Stimulated activated CD4-positive, alpha-beta T cell treated with anti-CD3 and anti-CD28 coated beads, Interleukin-4, amount 100 ng/mL, for 48 hours (primary cell): ENCODE measurements at places on chromosomes 13 and 19.

DNA sequence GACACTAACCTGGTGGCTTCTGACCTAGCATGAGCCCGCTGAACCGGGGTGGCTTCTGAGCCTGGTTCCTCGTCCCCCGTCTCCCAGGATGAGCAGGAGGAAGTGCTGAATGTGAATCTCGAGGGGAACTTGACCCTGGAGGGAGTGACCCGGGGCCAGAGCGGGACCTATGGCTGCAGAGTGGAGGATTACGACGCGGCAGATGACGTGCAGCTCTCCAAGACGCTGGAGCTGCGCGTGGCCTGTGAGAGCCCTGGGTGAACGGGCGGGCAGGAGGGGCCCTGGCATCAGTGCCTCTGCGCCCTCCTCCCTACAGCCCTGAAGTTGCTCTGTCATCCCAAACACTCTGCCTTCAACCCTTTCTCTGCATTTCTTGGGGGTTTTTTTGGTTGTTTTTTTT is 5.6 kb downstream of the BCAM start:
- DNase-seq = no peak

DNA sequence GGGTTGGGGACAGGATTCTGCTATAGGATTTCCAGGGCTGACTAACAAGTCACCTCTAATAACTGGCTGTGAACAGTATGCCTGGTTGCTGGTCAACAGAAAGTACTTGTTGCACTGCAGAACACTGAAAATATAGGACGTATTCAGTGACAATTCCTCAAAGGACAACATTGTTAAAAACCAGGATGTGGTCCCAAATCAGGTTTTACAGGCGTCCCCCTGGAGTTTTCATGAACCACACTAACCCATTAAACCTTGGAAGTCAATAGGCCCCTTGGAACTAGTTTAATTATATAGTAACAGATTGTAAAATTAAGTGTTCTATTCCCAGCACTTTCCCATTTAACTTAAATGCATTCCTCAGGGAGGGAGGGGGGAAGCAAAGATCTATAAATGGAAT is 495.4 kb downstream of the TBC1D4 start:
- DNase-seq = no peak

DNA sequence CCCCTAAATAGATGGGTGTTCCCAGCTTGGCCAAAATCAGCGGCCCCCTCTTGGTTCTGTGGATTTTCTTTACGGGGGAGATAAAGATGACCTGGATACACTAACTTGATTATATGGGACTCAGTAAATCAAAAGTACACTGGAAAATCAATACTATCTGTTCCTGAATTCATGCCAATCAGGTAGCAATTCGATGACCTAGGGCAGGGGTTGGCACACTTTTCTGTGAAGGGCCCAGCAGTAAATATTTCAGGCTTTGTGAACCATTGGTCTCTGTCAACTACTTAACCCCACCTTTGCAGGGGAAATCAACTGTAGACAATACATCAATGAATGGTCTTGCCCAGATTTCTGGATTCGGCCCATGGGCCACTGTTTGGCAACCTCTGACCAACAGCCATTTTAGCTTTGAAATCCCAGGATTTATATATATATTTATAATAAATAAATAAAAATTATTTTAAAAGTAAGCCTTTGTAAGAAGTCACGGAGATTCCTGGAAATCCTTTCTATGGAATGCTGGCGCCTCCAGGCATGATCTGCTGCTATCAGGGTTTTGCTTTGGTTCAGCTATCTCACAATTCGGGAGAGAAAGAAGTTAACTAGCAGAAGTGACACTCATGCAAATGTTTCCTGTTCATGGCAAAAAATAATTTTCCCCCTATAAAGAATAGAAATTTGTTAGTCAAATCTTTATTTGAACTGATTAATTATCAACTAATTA is 32.8 kb downstream of the SLC15A1 start:
- no peak for DNase-seq

DNA sequence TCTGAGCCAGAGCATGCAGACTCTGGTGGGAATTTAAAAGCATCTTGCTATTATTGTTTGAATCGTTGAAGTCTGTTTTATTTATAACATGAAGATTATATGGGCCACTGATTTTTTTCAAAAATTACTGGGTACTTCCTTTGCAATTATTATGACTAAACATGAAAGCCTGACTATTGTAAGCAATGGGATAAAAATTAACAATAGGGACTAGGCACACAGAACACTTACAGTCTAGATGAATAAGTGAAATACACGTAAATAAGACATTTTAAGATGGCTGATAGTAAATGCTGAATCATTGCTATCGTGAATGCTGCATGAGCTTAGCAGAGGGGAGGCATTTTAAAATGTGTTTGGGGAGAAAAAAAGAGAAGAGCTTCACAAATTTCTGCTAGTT is 81.0 kb upstream of the MAB21L1 start:
- no peak for DNase-seq

- DNase-seq = no peak
These were observed 9.0 kb upstream of the ACSBG2 start for GRCh38 chr19:6126335-6126974.

GRCh38 chr19:13154241-13154778 is 4.1 kb downstream of the IER2 start:
- peak; percentile 74 for DNase-seq

- DNase-seq = no peak
These were observed 16.9 kb upstream of the CD22 start for GRCh38 chr19:35311901-35312665.

DNA sequence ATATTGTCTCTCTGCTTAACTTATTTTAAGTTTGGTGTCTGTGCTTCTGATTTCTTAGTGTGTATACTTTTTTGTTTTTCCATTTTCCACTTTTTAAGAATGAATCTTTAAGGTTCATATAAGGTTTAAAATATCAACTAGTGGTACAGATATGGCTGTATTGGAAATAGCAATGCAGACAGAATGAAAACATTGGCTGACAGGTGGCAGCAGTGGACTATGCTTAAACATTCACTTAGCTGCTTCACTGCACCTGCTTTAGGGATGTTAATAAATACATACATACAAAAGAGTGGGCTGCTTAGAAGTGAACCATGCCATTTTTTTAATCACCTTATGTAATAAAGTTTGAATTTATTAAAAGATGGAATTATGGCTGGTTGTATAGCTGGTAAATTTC is 27.3 kb downstream of the TM9SF2 start:
- DNase-seq = no peak

- no peak for DNase-seq
These were observed 34.1 kb downstream of the SUGP2 start for GRCh38 chr19:18999016-18999758.

DNA sequence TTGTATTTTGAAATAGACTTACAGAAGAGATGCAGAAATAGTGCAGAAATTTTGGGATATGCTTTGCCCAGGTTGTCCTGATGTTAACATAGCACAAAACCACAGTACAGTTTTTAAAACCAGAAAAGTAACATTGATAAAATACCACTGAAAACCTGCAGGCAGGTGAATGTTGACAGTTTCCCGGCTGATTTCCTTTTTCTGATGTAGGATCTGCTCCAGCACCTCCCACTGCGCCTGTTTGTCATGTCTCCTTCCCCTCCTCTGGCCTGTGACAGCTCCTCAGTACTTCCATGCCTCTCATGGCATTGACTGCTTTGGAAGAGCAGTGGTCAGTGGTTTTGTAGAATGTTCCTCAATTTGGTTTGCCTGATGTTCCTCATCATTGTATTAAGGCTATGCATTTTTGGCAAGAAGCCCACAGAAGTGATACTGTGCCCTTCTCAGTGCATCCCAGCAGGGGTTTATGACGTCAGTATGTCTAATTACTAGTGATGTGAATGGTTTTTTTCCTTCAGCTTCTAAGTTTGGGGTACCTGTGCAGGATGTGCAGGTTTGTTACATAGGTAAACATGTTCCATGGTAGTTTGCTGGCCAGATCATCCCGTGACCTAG is 31.0 kb downstream of the TDRD12 start:
- no peak for DNase-seq

DNA sequence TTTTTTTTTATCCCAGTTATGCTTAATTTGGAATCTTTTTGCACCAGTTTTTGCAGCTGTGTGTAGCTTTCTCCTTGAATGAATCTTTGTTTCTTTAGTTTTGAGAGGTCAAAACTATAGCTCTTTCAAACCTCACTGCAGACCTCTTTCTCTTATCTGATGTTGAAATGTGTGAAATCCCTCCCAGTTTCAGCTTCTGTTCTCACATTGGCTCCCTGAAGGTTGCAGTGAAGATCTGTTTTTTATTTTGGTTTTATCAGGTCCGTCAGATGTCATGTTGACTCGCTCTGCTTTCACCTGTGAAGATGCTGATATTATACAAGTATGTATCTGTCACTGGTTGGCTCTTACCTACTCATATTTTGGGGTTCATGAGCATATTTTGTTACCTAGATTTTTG is 372.0 kb downstream of the RFC3 start:
- no peak for DNase-seq

DNA sequence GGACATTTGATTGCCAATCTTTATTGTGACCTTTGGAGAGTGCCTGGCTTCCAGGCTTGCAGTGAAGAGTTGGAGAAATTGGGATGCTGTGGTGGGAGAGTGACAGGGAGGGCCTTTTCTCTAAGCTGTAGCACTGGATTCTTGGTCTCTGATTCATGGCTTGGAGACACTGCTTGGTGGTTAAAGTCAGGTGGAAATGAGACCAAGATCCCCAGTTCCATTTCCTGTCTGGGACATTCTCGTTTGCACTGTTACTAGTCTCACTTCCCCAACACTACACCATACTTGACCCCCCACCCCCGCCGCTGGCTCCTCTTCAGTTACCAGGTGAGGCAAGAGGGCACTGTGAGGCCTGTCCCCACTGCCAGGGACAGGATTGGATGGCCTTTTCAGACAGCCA is 2.9 kb downstream of the SUPT5H start:
- DNase-seq = peak; percentile 39

DNA sequence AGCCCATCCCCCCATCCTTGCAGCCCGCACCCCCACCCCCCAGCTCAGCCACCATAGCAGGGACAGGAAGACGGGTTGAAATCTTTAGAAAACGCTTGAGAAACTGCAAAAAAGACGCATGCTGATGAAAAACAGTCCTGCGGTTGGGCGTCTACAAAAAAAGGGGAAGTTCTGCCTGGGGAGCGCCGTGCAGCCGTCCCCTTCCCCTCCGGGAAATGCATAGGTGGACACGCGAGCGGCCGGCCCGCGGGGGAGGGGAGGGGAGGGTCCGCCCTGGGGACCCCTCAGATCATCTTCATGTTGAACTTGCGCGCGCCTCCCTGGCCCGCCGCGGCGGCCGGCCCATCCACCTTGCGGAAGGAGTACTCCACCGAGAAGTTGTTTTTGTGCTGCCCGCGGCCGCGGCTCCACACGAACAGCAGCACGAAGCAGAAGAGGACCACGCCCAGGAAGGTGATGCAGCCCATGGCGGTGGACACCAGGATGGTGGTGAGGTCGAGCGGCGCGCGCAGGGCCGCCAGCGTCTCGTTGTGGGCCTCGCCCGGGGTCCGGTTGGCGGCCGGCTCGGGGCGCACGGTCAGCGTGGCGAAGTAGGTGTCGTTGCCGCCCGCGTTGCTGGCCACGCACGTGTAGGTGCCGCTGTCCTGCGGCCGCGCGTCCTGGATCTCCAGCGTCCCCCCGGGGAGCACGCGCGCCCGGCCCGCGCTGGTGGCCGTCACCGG is 7.9 kb upstream of the PEAK3 start:
- DNase-seq = no peak

GRCh38 chr13:110549795-110550160 is 11.7 kb downstream of the RAB20 start:
- DNase-seq = no peak

GRCh38 chr19:4267101-4267900 is 11.8 kb upstream of the SHD start:
- DNase-seq = peak; percentile 57

DNA sequence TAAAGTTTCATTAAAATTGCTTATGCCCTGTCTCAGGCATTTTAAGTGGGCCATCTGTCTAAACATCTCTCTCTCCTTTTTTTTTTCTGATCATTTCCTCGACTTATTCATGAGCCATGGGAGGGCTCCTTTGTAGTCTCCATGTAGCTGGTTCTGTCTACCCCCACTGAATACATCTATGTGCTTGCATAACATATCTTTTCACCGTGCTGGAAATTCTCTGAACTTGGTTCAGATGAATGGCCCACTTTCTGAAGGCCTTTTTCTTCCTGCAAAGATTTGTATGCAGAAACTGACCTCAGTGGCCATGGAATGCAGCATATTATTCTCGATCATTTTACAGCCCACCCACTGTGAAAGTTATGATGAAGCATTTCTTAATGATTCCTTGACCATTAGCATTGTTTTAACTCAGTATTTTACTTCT is 225.3 kb downstream of the GGACT start:
- no peak for DNase-seq

- no peak for DNase-seq
These were observed 815 bp downstream of the MAP3K10 start for GRCh38 chr19:40191836-40192646.

DNA sequence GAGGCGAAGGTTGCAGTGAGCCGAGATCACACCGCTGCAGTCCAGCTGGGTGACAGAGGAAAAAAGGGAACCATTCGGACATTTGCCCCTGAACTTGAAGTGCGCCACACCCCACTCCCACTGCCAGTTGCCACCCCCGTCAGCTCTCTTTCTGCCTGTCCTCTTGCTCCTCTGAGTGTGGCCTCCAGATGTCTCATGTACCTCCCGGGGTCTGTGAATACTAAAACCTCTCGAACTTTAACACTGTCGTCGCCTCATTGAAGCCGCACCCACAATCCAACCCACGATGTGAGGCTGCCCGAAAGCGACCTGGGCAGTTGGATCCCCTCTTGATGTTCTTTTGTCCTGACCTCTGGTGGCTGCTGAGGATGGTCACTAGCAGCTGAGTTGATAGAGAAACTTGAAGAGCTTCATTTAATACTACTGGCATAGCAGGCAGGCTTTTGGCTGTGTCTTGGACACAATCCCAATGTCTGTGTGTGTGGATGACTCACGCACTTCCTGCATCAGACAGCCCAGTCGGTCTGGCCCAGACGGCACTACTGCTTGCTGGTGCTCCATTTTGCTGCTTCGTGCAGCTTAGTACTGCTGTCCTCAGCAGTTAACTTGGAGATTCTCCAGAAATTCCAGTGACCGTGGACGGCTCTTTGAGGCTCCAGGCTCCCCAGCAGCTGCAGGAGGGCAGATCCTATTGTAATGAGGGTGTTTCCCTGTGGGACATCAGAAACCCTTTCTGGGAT is 4.2 kb downstream of the FPR3 start:
- no peak for DNase-seq

DNA sequence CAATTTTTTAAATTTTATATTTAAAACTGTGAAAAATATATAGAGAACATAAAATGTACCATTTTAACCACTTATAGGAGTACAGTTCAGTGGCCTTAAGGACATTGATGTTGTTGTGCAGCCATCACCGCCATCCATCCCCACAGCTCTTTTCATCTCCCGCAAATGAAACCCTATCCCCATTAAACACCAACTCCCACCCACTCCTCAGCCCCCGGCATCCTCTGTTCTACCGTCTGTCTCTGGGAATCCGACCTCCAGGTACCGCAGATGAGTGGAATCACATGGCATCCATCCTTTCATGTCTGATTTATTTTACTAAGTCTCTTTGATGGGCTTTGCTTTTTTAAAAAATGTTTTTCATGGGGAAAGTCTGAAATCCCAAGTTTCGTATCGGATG is 23.8 kb upstream of the SMIM17 start:
- no peak for DNase-seq

- no peak for DNase-seq
These were observed 17.6 kb upstream of the WDR18 start for GRCh38 chr19:966485-967088.
